ENCODE measurements at places on chromosomes 16 and 17.

GRCh38 chr17:30173649-30174048, 57.0 kb downstream of the NSRP1 start:
- DNase-seq, result no peak

- DNase-seq, result no peak
These were observed 3.4 kb downstream of the NOG start for GRCh38 chr17:56596691-56597494.

DNA sequence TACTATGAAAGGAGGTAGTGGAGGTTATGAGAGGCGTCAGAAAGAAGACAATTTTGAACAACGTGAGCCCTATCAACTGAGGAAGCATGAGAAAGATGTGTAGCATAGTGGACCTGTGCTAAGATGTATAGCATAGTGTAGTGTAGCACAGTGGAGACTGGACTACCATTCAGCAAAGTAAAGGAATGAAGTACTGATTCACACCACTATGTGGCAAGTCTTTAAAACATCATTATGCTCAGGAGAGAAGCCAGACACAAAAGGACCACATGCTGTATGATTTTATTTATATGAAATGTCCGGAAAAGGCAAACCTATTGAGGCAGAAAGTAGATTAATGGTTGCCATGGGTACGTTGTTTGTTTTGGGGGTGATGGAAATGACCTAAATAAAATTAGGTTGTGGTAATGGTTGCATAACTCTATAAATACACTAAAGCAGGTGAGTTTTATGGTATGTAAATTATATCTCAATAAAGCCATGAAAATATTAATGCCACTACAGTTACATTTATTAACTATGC, 20.4 kb upstream of the XYLT1 start:
- no peak for DNase-seq

DNA sequence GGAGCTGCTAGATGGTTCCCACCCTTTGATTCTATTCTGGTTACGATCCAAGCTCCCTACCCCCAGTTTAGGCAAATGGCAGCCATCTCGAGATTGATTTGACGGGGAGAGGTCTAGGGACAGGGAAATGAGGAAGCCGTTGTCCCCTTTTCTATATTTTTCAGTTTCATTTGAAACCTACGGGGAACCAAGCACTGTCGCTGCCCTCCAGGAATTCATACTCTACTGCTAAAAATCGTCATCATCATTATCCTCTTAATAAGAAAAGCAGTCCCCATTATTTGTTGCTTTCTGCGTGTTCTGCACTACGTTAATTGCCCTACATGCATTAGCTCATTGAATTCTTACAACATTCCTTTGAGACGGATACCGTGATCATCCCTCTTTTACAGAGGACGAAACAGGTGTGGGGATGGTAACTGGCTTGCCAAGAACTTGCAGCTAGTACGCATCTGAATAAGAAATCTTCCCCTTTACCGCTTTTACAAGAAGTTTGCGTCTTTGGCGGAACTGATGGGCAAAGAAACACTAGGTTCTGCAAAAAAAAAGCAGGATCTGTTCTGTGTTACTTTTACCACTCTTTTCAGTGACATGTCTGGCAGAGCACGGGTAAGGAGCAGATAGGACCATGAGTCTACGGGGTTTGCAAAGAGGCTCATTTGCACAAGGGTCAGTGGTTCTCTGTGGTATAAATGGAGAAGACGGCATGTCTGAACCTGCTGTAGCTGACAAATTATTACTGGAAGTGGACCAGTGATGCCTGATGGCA, 1.1 kb downstream of the CCP110 start:
- no peak for DNase-seq

GRCh38 chr16:5215901-5216300, 118.3 kb upstream of the EEF2KMT start:
- DNase-seq, result peak; percentile 29

DNA sequence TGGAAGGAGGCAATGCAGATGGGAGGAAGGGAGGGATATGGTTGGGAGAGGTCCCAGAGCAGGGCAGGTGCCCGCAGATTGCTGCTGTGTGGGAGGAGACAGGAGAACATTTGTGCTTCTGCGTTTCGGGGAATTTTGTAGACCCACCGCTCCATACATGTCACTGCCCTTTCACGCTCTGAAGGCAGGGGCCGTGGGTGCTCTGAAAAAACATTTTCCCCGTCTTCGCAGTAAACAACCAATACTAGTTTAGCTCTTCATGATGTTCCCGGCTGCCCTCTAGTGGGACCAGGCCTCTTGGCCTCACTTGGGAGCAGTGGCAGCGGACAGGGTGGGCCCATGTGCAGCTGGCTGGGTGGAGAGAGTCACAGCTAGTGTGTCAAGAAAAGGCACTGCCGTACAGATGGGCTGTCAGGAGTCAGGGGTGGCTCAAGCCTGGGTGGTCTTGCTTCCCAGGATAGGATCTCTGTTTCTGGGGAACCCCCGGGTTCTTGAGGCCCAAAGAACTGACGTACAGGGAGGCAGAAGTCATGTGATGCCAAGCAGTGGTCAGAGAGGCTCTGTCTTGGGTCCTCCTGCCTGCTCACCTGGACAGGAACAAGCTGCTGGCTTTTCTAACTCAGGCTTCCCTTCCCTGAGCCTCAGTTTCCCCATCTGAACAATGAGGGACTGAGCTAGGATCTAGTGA, 46.5 kb upstream of the CPNE2 start:
- no peak for DNase-seq

DNA sequence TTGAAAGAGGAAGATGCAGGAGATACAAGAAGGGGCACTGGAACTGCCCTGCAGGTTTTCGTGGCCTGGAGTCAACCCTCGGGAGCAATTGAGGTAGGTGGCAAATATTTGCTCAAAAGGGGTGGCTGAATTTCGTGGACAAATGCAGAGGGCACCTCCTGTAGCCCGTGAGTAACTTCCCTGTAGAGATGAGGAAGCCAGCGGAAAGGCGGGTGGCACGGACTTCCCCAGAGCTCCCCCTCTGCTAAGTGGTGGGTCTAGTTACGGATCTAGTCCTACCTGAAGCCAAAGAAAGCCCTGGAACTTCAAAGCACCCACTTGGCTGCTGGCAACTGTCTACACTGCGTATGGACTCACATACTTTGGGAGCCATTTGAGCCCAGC, 1.0 kb upstream of the ATP2C2 start:
- no peak for DNase-seq

- DNase-seq, result no peak
These were observed 20.4 kb downstream of the TUBD1 start for GRCh38 chr17:59872351-59872750.

GRCh38 chr17:42681976-42682721, at the start of gene CNTNAP1:
Gene CNTNAP1 (plus strand): TSS chr17:42682531. CDS start chr17:42682830, 299 bp downstream.
- DNase-seq, result peak; percentile 79

DNA sequence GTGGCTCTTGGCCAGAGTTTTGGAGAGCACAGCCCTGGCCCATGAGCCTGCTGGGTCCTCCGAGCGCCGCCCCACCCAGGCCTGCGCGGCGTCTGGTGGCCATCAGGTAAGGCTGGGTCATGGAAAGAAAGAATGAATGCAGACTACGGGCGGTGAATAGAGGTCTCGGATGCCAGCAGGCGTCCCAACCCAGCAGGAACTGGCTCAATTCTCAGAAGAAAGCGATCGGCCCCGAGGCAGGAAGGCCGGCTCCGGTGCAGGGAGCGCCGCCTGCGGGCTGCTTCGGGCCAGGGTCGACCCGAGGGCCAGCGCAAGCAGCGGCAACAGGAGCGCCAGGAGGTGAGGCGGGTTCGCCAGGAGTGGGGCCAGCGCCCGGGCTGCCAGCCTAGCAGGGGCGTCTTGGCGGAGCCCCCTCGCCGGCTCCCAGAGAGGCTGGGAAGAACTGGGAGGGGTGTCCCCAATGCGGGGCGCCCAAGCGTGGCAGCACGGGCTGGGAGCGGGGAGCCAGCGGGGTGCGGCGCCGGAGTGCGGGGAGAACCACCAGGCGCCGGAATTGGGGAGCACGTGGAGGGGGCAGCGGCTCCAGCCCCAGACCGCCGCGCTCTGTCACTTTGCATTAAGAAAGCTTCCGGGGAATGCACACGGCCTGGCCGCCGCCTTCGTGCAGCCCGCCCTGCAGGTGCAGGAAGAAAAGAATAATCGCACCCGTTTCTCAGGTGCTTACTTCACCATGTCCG, 7.1 kb upstream of the TMC5 start:
- no peak for DNase-seq

DNA sequence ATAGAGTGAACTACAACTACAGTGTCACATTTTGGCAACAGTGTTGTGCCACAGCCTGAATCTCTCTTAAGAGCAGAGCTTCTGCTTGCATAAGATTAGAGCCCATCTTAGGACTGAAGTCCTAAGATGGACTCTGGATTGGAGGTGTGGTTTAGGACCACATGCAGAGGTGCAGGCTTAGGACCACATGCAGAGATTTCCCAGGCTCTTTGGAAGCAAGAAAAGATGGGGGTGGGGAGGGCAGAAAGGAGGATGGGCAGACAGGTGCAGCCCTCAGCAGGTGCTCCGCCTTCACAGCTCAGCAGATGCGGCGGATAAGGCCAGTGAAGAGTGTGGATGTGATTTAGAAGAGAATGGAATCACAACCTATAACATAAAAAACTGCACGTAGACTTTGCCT, 128.7 kb downstream of the TANGO6 start:
- DNase-seq, result no peak

DNA sequence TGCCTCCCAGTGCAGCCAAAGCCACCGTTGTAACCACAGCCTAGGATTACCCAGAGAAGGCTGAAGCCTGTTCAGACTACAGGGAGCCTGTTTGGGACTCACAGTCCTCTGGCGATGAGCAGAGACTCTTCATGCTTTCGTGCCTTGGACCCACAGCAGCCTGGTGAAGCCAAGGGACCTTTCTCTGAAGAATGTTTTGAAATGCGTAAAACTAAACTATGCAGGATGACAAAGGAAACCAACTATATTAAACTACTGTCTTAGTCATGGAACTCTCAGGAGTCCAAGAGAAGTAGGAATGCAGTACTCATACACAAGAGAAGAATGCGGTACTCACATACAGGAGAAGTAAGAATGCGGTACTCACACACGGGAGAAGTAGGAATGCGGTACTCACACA, 20.9 kb downstream of the ABR start:
- DNase-seq, result no peak

GRCh38 chr16:83574388-83574787, 233.4 kb upstream of the HSBP1 start:
- DNase-seq, result no peak

DNA sequence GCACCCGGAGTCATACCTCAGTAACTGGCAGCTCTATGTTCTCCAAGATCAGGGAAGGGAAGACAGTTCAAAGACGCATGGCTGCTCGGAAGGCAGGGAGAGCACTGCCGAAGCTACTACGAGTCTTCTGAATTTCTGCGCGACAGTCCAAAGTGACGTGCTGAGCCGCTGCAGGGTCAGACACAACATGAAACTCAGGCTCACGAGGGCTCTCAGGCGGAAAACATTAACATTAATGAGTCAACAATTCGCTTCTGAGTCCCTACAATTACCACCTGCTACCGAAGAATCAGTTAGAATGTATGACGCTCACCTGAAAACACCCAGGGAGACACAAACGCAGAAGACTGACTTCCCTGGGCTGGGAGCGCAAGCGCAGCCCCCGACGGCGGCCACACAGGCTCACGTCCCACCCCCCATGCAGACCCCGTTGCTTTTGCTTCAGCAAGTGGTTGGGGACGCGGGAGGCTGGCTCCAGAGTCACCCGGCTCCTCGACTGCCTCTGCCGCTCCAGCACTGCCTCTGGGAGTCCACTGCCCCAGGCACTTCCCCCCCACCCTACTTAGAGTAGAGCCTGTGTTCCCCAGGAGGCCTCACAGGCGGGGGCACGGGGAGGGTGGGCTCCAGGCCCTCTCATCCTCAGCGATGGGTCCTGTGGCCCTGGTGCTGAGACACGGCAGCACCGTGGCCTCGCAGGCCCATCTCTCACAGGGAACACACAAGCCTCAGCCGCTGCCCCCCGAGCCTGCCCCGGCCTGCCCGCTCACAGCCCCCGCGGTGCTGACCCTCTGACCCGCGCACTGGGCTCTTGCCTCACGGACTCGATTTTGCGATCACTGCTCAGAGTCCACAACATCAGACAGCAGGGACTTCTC, 38.9 kb downstream of the LMF1 start:
- DNase-seq, result no peak

DNA sequence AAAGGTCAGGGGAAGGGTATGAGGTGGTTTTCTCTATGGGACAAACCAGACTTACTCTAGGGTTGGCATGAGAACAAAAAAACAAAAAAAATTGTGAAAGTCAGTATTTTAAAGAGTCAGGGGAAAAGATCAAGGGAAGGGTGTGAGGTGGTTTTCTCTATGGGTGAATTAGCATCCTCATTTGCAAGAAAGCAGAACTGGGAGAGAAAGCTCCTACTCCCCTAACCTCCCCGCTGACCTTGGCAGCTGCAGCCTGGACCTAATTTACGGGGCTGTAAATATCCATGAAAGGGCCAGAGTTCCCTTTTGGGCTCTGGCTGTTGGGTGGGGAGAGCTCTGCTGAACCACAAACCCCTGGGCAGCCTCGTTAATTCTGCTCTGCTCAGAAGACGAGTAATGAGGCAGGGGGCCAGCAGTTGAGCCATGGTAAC, 10.6 kb downstream of the RHBDL3 start:
- DNase-seq, result no peak

DNA sequence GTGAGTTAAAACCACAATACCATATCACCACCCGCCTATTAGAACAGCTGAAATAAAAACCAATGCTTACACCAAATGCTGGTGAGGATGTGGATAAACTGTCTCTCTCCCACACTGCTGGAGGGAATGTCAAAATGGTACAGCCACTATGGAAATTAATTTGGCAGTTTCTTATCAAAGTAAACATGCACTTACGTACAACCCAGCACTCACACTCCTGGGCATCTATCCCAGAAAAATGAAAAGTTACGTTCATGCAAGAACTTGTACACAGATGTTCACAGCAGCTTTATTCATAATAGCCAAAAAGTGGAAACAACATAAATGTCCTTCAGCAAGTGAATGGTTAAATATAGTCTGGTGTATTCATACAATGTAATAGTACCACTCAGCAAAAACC, 173.2 kb upstream of the MYOCD start:
- DNase-seq, result no peak

- peak; percentile 51 for DNase-seq
These were observed 12.7 kb upstream of the HASPIN start for GRCh38 chr17:3710951-3711383.

GRCh38 chr16:23232806-23233205, 50.3 kb downstream of the SCNN1G start:
- DNase-seq, result no peak

- no peak for DNase-seq
These were observed 457.0 kb upstream of the ZFHX3 start for GRCh38 chr16:73504591-73505575.

- no peak for DNase-seq
These were observed 96.7 kb downstream of the STX8 start for GRCh38 chr17:9478889-9479288.

- no peak for DNase-seq
These were observed 2225.7 kb downstream of the TP53TG3F start for GRCh38 chr16:35685085-35685484.

GRCh38 chr17:82175951-82176350, 36.7 kb downstream of the CCDC57 start:
- no peak for DNase-seq

GRCh38 chr16:57303910-57304168, 19.4 kb upstream of the PLLP start:
- DNase-seq, result no peak

DNA sequence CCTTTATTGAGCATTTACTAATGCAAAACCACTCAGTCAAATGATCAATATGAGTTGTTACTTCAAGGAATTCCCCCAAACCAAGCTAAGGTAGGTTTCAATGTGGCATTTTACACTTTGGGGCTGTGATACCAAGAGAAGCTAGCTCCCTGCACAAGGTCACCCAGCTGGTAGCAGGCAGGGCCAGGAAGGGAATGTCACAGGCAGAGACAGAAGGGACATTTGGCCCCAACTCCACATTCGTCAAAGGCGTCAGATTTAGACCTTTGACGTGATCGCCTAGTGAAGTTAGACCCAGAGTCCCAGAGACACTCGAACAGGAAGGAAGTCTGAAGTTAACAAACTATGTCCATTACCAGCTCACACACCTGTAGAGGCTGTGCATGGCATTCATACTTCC, 5.5 kb upstream of the SMG1 start:
- no peak for DNase-seq
